Vagina (tissue), 2 donors: ENCODE measurements at places on chromosomes 6 and 20.

DNA sequence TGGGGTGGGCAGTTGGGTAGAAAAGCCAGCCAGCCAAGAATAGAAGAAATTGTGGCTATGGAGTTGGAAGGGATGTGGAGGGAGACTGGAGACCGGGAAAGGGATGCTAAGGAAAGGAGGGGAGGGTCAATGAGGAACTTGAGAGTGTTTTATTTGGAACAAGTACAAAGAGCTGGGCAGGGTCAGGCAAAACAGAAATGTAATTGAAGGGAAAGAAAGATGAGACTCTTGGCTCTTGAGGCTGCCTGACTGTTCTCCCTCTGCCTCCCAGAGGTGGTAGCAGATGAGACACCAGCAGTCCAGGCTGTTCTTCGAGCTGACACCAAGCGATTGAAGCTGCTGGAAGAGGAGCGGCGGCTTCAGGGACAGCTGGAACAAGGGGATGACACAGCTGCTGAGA lies 12.7 kb downstream of the ABCF1 start:
- DNase-seq = no peak

DNA sequence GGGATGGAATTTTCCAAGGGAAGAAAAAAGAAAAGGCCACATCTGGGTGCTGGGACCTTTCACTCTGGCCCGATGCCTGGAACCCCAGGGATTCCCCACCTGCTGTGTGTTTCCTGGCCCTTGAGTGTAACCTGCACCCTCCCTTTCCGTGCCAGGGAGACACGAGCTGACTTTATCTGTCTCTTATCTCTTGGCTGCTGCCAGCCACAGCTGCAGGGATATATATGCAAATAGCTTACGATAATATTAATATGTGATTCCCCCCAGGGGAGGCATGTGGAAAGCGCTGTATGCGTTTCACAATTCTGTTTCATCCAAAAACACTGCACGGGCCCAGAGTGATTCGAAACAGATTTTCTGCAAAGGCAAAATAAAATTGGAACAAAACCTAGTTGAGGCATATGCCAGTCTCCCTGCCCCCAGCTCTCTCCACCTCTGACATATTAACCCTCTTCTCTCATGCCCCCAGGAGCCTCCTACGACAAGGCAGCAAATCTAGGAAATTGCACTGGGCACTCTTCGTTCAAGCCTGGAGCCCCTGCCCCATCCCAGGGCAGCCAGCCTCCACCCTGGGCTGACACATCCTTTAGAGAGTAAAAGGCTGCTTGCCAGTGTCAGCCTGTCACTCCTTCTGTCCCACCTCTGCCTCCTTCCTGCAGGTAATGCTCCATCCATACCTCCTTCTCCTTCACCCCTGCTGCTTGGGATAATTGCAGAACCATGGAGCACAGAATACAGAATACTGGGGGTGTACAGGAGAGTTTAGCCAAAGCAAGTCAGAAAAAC lies 1.3 kb downstream of the RIPOR3 start:
- no peak for DNase-seq

DNA sequence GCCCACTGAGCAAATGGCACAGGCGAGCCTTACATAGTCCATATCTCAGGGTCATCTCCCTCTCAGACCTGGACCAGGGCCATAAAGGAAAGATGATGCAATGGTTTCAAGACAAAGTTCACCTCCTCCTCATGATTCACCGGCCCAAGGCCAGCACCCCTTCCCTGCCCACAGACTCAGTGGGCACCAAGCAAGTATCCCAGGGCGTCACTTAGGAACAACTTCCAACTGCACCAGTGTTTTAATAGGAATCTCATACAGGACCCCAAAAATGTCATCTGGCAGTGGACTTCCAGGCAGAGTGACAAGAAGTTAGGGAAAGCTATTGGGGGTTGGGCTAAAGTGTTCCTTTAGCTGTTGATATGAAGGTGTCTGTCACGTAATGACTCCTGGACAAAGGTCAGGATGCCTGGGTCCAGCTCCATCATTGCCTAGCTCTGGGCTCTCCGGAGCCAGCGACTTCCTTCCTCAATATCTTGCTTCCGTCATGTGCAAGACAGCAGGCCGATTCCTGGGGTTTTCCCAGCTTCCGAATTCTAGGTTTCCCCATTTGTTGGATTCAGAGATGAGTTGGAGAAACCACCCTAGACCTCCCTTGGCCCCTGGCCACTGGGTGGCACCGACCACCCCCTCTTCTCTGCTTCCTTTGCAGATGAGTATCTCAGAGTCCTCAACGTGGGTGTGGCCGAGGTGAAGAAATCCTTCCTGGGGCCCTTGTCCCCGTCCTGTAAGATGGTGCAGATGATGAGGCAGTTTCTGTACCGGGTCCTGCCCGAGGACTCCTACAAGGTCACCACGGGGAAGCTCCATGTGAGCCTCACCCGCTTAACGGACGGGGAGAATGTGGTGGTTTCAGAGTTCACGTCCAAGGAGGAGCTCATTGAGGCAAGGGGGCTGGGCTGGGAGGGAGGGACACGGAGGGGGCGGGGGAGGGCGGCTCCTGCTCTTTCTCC lies 21.1 kb downstream of the PNPLA1 start:
- no peak for DNase-seq

DNA sequence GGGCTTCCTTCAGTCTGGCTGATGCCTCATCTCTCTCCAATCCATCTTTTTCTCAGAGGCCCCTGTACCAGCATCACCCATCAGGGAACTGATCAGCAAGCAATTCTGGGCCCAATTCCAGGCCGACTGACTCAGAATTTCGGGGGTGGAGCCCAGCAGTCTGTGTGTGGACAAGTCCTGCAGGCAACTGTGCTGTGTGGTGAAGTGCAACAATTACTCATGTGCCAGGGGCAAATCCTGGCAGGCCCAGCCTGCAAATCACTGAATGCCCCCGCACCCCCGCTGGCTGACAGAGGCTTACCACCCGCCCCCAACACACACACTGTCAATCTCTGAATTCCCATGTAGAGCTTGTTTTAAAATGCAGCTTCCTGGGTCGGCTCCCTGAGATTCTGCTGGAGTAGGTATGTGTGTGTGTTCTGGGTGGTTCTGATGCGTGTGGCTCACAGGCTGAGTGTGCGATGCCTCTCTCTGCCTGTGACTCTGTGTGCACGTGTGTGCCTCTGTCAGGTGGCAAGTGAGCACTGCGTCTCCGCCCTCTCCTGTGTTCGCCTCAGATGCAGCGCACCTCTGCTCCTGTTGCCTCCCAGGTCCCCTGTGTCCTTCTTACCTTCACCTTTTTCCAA lies 45.4 kb downstream of the SSR1 start:
- no peak for DNase-seq

- DNase-seq = no peak
Measured at GRCh38 chr6:143745166-143746133, 67.7 kb downstream of the PHACTR2 start.

- DNase-seq = no peak
Measured at GRCh38 chr6:155351273-155352129, 37.2 kb upstream of the TFB1M start.
